ENCODE measurements at places on chromosomes 3 and 15.

DNA sequence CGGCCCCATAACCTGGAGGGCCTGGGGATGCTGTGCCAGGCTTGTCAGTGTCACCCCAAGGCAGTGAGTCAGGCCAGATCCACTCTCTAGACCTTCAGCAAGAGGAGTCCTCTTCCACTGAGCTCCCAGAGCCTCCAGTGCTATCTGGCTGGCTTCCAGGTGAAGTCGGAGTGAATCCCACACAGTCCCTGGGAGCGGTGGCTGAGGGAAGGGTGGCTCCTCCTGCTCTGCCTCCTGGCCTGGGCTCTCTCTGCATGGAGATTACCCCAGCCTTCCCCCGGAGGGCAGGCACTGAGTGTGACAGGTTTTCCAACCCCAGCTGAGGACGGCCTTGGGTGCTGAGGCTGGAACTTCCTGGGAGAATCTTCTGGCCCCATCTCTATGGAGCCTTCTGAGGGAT lies 82.7 kb downstream of the EPHB1 start:
- DNase-seq = no peak

GRCh38 chr3:124812291-124813265 lies 74.6 kb downstream of the ITGB5 start:
- peak; percentile 70 for DNase-seq

DNA sequence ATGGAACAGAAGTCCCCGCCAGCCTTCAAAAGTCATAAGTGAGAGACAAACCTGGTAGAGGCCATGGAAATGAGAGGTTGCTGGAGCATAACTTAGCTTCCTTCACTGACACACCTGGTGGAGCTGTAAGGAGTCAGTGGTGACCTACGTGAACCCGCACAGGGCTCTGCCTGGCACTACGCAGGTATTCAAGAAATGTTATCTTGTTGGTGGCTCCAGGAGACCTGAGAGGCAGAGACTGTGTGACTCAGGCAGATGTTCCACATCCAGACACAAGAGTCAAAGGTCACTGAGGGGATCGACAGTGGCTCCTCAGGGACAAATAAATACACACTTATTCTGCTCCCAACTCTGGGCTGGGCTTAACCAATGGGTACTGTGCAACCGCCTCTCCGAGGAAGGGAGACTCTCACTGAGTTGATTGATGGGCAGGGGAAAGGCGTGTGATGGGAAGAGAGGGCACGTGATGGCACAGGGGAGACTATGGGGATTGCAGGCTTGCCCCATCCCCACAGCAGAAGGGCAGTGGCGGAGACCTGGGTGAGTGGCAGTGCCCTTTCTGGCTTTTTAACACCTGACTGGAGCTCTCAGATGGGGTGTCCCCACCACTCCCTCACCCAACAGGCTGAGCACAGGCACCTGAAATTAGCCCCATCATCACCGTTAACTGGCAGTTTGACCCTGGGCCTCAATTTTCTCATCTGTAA lies 111.7 kb upstream of the SMAD3 start:
- DNase-seq = no peak

- no peak for DNase-seq
Observed at GRCh38 chr3:130748981-130749380, 2.4 kb upstream of the PIK3R4 start.

- DNase-seq = no peak
Observed at GRCh38 chr3:127661600-127661999, 11.2 kb upstream of the ABTB1 start.

GRCh38 chr3:192890347-192891335 lies 27.0 kb downstream of the MB21D2 start:
- DNase-seq = peak; percentile 17

GRCh38 chr3:128322030-128323022 lies 144.4 kb downstream of the DNAJB8 start:
- peak; percentile 25 for DNase-seq

DNA sequence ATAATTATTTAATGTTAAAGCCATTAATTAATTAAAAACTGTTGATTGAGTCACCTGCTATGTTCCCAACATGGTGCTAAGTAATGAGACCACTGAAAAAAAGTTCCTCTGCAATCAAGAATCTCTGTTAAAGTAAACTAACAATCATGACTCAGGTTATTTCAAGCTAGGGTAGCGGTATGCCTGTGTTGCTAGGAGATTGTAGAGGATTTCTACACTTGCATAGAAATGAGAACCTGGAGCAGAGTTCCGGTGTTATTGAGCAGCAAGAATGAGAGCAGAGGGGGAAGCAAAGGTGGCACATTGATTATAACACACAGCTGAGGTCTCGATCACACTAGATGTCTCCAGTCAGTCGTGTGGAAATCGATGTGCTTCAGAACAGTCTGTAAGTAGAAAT lies 41.4 kb downstream of the C3orf85 start:
- no peak for DNase-seq

GRCh38 chr3:4898454-4899313 lies 80.6 kb upstream of the BHLHE40 start:
- peak; percentile 62 for DNase-seq

DNA sequence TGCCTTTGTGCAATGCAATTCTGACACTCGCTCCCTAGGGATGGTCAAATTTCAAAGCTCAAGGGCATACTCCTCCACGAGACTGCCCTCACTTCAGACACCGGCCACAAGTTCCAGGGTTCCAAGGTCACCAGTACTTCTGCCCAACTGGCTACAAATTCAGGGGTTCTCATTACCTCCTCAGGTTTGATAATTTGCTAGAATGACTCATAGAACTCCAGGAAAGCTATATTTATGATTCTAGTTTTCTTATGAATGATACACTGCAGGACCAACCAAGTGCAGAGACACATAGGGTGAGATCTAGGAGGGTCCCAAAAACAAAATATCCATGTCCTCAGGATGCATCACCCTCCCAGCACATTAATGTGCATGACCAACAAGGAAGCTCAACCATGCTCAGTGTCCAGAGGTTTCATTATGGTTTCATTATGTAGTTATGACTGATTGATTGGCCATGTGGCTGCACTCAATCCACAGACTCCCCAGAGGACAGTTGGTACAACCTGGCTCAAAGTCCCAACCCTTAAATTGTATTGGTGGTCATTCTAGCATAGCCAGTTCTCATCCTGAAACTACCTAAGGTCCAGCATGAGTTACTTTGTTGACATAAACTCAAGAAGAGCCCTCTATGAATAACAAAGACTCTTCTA lies 170.4 kb upstream of the LRRN1 start:
- no peak for DNase-seq

DNA sequence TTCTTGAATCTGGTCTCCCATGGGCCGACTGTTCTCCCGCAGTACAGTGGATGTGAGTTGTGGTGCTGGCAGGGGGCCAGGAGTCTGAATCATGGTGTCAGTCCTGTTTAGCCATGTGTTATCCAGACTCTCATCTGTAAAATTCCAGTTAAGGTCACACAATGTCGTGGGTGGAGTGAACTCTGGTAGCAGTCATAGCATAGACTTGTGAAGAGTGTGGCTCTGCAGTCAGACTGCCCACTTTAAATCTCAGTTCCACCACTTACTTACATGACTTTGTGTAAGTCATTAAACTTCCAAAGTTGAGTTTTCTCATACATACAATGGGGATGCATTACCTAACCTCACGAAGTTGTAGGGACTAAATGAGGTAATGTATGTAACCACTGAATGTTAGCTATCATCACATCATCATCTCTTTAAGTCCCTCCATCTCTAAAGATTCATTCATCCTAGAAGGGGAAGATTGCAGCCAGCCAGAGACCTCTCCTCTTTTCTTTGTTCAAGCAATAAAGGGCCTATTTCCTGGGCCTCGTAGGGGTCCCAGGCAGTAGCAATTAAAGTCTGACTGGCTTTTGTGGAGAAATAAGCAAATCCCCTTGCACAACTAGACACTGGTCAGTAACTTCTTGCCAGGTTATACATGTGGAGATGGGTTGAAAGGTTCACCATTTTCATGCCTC lies 93.9 kb downstream of the PCCB start:
- DNase-seq = no peak

DNA sequence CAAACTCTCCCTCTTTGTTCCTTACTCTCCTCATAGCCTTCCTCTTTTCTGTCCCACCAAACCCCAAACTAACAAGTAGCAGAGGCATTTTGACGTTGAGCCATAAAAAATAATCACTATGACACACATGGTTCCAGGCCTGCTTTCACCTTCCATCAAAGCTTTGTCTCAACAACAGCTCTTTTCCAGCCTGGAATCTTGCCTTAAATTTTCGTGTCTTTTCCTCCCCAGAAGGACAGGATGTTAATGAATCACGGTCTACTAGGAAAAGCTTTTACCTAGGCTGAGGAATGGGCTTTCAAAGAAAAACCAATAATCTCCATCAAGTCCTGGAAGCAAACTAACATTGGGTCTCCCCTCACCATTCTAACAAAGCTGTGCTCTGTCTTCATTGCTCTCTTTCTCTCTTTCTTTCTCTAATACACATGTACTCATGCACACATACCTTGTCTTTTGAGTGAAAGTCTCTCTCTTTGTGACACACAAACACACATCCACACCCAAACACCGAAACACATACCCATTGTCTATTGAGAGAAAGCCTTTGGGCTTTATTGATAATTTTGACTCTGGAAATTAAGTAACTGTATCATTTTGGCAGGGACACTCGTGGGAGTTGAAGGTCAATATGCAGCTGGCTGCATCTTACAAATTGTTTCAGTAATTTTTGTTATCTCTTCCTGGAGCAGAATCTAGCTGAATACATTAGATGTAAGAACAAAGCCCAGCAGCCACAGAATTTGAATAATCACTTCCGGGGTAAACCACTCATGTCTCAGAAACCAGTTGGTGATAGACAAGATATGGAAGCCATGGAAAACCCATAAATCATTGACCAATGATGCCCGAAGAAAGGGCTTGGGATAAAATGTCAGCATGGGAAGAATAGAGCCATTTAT lies 107.4 kb upstream of the SLC4A7 start:
- DNase-seq = peak; percentile 69

DNA sequence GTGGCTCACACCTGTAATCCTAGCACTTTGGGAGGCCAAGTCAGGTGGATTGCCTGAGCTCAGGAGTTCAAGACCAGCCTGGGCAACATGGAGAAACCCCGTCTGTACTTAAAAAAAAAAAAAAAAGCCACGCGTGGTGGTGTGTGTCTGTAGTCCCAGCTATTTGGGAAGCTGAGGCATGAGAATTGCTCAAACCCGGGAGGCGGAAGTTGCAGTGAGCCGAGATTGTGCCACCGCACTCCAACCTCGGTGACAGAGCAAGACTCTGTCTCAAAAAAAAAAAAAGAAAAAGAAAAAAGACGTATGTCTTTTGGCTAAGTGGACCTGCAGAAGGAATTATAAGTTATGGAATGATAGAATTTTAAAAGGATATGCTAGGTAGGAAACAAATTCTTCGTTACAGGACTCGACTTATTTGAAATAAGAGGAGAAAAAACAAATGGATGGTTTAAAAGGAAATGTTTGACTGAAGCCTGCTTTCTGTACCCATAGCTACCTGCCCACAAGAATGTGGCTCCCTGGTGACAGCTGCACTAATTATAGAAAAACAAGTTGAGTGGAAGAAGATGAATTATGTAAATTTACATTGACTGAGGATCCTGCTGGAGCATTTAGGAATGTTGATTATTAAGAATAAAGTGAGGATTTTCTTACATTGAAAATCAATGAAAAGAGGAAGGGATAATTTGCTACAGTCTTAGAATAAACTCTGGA lies 36.0 kb upstream of the SKIL start:
- peak; percentile 45 for DNase-seq

DNA sequence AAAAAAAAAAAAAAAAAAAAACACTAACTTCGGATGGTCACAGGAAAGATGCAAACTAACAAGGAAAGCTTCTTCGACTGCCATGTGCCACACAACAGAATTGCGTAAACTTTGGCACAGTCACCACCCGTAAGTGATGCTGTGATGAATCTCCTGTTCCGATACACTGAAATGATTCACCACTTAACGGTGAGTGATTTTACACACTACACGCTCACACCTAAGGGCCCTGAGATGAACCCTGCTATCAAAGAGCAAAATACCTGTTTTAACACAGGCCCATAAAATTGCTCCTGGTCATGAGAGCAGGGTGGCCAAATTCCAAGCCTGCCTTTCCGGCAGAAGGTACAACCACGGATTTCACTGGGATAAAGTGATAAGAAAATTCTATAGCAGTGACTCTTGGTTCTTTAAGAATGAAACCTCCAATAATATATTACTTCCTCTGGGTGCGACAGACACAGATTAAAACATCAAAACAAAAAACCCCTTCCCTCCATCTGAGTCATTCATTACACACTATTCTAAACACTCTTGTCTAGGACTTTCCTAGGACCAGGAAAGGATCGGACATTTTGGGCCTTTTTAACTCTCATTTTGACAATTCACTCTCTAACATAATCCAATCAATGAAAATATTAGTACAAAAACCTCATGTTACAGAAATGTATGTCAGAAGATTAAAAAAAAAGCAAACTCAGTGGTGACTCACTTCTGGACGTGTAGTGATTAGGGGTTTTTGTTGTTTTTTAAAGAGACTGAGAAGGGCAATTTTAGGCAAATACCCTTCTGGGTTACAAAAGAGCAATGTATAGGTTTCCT lies 28.3 kb downstream of the LRIG1 start:
- DNase-seq = peak; percentile 39

- no peak for DNase-seq
Observed at GRCh38 chr15:85333132-85333831, 47.1 kb upstream of the AKAP13 start.

- no peak for DNase-seq
Observed at GRCh38 chr3:126121074-126121473, 37.1 kb upstream of the SLC41A3 start.

DNA sequence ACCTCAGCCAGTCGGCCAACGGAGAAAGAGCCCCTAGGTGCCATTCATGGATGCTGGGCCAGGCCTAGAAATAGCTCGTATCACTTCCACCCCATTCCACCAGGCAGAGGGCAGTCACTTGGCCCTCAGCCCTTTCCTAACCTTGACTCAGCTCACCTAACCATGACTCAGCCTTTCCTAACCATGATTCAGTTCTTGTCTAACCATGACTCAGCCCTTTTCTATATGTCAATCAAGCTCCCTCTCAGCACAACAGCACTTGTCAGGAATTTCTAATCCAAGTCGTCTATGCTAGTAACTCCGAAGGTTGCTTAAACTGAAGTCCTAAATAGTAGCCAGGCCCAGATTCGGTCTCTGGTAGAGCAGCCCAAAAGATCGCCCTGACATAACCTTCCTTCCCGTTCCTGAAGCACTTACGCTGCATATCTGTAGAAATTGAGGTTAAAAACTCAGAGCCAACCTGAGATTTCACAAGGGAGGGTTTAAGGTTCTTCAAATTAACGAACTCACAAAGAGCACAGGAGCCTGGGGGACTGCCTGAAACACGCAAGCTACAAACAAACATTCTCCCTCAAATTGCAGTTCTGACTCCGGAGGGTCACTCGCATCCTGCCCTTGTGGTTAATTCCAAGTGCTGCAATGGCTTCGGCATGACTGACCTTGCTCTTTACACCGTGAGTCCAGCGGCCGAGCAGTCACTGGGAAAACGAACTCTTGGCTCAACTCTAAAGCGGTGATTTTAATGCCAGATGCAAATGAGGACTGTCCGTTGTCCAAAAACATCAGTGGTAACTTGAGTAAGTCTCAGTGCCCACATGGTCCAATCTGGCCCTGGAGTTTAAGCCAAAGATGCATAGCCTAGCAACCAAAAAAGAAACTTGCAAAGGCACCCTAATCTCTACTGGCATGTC lies 99.9 kb downstream of the ADAMTS17 start:
- DNase-seq = peak; percentile 49

- DNase-seq = no peak
Observed at GRCh38 chr15:90716317-90716975, 700 bp upstream of the BLM start.

- no peak for DNase-seq
Observed at GRCh38 chr3:84987706-84988504, 29.1 kb downstream of the CADM2 start.

GRCh38 chr15:45855907-45856579 lies 221.2 kb downstream of the SQOR start:
- no peak for DNase-seq
